ENCODE measurements at places on chromosomes 4 and X.

GRCh38 chrX:24371391-24371972 lies 11.0 kb downstream of the SUPT20HL1 start:
- DNase-seq = peak; percentile 18

- no peak for DNase-seq
These were observed 51.6 kb upstream of the ELOVL6 start for GRCh38 chr4:110250023-110250387.

- no peak for DNase-seq
These were observed 385.4 kb upstream of the MAD2L1 start for GRCh38 chr4:120452001-120452400.

GRCh38 chr4:42709392-42710065 lies 52.6 kb upstream of the ATP8A1 start:
- no peak for DNase-seq

GRCh38 chrX:68498044-68498507 lies 775 bp upstream of the YIPF6 start:
- DNase-seq = peak; percentile 25

GRCh38 chr4:161869511-161869910 lies 294.3 kb downstream of the FSTL5 start:
- DNase-seq = no peak

DNA sequence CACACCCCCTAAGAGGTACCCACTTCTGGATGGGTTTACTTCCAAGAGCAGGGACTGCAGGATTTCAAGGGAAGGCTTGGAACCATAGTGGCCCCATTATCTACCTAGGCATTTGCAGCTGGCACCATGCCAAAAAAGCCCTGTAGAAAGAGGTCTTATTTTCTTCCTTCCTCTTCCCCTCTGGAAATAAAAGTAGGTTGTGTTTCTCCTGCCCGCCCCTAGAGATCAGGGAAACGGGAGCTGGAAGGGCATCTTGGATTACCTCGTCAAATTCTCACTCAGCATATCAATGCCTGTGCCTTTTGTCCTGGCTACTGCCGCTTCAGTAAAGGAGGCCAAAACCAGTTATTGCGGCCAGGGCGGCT lies 1.6 kb downstream of the SCD5 start:
- no peak for DNase-seq

GRCh38 chrX:124860736-124861135 lies 458.9 kb upstream of the TEX13C start:
- no peak for DNase-seq

- no peak for DNase-seq
These were observed 90.4 kb downstream of the ARHGAP6 start for GRCh38 chrX:11575332-11575731.

GRCh38 chr4:152334931-152335330 lies 201.0 kb downstream of the FBXW7 start:
- no peak for DNase-seq

- DNase-seq = no peak
These were observed 90.5 kb upstream of the CCDC160 start for GRCh38 chrX:134146493-134146892.

GRCh38 chrX:51336584-51336983 lies 4.0 kb downstream of the NUDT10 start:
- DNase-seq = peak; percentile 3

DNA sequence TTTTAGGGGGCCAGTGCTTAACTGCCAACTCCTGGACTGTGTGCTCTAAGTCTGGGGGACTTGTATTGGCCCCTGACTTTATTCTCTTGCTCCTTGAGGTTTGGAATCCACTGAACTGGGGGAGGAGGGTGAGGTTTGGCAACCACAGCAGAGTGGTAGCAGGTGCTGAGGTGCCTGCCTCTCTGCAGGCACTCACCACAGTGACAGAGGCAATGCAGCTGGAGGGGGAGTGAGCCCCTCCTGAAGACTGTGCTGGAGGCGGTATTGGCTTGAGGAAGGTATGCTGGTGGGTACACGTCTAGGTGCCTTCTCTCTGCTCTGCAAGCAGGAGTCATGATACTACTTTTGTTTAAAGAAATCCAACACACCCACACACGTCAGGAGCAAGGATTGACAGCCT lies 24.6 kb downstream of the CFAP299 start:
- no peak for DNase-seq

- no peak for DNase-seq
These were observed 42.5 kb upstream of the MXD4 start for GRCh38 chr4:2304321-2304876.

- no peak for DNase-seq
These were observed 134.3 kb upstream of the PPARGC1A start for GRCh38 chr4:24024157-24024556.

GRCh38 chrX:47248576-47248975 lies 15.8 kb downstream of the USP11 start:
- DNase-seq = no peak

DNA sequence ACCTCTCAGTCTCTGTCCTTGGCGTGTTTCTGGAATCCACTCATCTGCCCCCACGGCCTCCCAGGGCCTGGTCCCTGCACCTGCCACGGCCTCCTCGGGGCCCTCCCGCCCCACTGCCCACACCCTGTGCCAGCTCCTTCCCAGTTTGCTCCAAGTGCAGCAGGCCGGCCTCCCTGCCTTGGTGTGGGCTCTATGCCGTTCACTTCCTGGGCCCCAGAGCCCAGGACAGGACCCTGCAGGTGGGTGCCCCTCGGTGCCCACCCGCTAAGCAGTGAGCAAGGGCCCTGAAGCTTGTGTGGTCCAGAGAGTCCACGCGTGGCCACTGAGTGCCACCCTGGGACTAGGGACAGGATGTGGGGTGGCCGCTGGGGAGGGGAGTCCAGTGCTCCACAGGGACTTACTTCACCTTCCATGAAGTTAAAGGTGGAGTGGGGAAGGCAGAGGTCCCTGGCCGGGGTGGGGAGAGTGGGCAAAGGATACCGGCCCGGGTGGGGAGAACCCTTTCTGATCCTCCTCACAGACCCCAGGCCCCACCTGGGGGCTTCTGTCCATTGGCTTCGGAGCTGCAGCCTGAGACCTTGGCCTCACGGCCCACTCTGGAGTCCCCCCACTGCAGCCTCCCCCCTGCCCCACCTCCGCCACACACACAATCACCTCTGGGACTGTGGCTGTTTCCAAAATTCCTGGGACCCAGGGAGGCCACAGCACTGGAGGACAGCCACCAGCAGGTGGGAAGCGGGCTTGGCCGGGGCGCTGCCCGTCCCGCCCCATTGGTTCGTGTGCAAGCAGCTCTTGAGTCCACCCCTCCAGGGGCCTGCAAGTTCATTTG lies 60.0 kb upstream of the NKX1-1 start:
- DNase-seq = no peak

DNA sequence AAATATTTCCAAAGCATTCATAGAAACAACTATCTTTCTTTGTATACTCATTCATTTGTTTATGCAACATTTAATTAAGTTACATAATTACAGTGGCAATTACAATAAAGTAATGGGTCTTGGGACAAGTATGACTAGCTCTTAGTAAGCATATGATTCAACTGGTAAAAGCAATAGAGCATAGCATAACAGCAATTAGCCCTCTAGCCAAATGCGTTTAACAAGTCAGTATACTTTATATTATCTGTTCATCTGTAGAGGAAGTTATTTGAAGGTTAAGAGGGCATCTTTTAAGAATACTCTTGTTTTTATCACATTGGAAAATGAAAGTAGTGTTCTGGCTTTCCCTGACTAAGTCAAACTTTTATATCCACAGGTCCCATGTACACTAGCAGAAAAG lies 198.1 kb upstream of the UGT8 start:
- peak; percentile 64 for DNase-seq

- no peak for DNase-seq
These were observed 87.0 kb downstream of the GLRA2 start for GRCh38 chrX:14616301-14616700.

All from RWPE1 (cell line).